Hindlimb muscle (tissue), 1 donor: ENCODE measurements at places on chromosomes 12 and 14.

DNA sequence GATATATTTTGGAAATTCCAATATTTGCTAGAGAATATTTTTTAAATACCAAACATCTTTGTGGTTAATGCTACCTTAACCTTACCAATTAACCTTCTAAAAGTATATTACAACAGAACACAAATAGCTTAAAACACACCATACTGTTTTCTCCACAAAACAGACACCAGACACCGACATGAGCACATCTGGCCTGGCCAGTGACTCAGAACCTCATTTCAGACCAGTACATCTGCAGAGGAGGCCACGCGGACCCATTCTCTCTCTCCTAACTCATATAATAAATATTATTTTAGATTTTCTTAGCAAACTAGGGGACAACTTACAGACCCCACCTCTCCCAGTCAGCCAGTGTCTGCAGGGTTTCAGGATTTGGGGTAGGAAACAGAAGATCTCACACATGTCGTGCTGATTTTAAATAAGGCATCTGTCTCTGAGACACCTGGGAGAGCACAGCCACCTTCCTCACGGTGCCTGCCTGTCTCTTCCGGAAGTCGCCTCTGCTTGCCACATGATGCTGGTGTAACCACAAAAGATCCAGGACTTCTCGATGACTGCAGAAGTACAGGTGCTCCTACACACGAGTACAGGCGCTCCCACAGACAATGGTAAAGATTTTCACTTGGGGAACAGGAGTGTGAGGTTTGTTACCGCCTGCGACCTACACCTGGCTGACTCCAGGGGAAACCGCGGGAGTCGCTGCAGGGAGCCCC, 9.7 kb upstream of the ANKLE2 start:
- no peak for DNase-seq

DNA sequence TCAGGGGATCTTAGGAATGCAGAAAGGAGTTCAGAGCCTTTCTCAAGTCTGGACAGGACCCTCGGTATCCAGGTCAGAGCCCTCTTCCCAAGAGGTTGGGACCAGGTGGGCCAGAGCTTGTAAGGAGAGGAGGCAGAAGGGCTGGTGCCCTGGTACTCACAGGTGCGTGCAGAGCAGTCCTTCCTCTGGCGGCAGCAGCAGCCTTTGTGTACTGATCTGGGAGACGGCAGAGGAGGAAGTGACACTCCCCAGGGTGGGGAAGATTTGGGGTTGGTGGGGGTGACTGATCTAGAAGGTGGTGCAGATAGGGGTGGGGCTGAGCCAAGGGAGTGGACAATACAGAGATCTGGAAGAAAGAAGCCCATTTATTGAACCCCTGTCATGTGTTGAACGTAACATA, at the start of gene ITGB7:
Gene ITGB7 (minus strand): TSS at position 210 of the 400 bp plus-strand sequence. CDS start 6,808 bp downstream, outside the sequence.
- no peak for DNase-seq

DNA sequence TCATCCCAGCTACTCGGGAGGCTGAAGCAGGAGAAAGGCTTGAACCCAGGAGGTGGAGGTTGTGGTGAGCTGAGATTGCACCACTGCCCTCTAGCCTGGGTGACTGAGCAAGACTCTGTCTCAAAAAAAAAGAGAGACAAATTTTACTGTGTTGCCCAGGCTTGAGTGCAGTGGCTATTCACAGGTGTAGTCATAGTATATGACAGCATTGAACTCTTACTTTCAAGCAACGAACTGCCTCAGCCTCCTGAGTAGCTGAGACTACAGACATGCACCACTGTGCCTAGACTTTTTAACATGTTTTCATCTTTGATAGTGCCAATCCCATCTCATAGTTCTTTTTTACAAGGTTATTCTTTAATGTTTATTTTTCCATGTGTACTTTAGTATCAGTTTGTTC, 13.7 kb downstream of the ARID2 start:
- DNase-seq = no peak

DNA sequence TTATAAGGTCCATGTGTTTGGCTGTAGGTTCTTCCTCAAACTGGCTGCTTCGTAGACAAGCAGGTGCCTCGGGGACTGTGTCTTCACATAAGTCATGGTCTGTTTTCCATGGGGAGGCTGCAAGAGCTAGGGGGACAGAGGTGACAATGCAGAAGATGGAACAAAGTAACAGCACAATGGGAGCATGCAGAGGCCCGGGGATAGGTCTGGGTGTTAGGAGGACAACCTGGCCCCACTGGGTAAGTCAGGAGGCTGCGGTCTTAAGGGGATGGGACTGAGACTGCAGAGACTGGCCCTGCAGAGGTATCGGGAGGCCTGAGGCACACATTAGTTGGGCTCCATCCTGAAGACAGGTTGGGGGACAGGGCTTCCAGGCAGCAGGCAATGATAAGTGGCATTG, 88.9 kb downstream of the NTF3 start:
- DNase-seq = no peak

DNA sequence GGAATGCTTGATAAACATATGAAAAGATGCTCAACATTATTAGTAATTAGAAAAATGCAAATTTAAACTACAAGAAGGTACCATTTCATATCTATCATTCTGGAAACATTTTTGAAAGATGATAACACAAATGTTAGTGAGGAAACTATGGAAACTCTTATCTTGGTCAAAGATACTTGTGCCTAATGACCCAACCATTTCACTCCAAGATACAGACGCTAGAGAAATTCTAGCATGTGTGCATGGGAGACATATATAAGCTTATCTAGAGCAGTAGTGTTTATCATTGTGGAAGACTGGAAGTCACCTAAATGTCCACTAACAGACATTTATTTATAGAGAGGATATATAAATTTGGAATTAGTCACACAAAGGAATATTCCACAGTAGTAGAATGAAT, 143.1 kb upstream of the HMGA2 start:
- DNase-seq = no peak

DNA sequence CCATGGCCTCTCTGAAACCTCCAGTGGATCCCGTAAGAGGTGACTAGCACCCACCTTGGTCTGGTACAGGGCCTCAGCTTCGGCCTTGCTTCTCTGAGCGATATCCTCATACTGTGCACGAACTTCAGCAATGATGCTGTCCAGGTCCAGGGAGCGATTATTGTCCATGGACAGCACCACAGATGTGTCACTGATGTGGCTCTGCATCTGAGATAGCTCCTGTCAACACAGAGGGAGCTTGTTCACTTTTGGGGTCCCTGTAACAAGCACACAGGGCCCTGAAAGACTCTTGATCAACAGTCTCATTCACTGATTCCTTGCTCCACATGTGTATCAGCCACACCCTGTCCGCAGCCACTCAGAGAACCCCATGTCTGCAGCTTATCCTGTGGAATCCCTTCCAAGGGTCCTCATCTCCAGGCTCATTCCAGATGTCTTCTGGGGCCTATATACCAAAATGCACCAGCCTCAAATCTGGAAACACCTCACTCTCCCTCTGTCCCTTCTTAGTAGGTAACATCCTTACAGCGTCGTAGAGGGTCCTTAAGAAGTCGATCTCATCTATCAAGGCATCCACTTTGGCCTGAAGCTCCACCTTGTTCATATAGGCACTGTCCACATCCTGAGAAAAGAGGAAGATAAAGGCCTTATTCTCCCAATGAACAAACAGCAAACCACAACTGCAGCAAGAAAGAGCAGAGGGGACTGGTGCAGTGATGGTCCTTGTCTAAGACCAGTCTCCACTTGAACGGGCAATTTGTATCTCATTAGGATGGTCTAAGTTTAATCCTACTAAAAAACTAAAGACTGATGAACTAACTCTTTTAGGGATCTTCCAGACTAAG, 3.5 kb downstream of the KRT3 start:
- DNase-seq = no peak

GRCh38 chr14:96096639-96097610, 57.8 kb downstream of the C14orf132 start:
- no peak for DNase-seq

- no peak for DNase-seq
Measured at GRCh38 chr12:113113397-113113796, 22.2 kb downstream of the RASAL1 start.

DNA sequence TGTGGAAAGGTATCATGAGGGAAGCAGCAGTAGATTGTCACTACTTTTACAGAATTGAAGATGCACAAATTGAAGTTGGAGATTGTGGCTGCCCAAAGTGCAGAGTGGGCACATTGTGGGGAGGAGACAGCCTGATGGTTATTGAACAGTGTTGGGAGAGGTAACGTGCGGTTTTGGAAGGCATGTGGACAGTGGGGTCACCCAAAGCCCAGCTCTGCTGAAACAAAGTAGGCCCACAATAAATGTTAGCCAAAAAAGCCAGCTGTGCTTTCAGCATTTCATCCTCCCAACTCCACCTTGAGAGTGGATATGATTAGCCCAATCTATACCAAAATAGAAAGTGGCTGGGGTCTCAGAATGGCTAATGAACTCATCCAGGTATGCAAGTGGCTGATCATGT, 96.7 kb downstream of the TMX1 start:
- DNase-seq = no peak

- no peak for DNase-seq
Measured at GRCh38 chr12:106265116-106265515, 17.3 kb upstream of the CKAP4 start.

GRCh38 chr12:104695453-104696148, 238.9 kb downstream of the CHST11 start:
- DNase-seq = no peak

DNA sequence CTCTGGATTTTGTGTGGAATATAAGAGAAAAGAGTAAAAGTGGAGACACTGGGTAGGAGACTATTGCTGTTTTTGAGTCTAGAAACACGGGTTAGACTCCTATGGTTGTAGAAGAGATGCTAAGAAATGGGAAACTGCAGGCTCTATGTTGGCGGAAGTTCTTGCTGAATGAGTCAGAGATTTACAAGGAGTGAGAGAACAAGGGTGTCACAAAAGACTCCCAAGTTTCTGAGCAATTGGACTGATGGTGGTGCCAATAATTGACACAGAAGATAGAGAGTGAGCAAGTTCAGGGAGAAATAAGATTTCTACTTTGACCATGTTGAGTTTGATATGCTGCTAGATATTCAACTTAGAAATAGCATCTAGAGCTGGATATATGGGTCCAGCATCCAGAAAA, 2.6 kb upstream of the PRKD1 start:
- no peak for DNase-seq

- DNase-seq = no peak
Measured at GRCh38 chr12:43281563-43281962, 270.4 kb downstream of the ADAMTS20 start.

GRCh38 chr14:74038020-74038859, 19.1 kb downstream of the BBOF1 start:
- peak; percentile 12 for DNase-seq

DNA sequence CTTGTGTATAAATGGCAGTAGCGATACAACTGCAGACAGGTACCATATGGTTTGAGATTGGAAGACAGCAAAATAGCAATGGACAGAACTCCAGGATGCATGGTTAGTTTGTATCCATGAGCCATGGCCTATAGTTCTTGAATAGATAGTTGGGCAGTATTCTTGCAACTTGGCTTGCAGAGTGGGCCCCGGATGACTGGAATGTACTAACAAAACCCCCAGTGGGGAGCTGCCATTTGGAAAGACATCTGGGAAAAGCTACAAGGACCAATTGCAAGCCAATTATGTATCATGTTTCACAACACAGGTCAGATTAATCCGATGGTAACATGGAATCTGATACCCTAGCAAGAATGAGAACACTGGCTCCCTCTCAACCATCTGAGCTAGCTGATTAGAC, 279.6 kb downstream of the RERGL start:
- DNase-seq = no peak

GRCh38 chr12:30877105-30877875, 49.3 kb upstream of the TSPAN11 start:
- DNase-seq = no peak

GRCh38 chr14:76696361-76696760, 64.9 kb upstream of the VASH1 start:
- no peak for DNase-seq

DNA sequence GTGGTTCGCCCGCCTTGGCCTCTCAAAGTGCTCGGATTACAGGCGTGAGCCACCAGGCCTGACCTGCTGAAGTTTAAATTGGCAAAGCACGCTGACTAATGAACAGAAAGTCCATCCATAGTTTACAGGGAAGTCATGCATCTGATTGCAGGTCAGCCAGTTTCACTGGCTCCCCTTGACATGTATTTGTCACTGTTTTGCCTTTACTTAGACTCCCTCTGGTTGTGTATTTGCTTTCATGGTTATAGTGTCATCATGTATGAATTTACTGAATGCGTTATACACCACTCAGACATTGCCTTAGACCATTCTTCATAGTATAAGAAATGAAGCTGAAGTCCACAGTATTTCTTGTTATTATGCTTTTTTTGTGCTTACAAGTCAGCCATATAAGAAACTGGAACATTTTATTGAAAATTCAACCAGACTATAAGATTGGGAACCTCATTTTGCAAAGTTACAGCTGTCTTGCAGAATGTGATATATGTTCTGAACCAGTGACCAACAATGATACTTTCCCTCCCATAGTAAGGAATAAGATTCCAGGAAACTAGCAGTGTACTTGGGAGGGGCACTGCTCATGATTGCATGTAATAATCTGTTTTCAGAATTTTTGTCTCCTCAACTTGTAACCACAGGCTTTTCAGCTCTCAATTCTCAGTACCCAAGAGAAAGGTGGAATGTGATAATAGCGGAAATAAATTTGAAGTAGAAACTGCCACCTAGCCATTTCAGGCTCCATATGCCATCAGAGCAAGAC, 51.9 kb upstream of the ATF7IP start:
- no peak for DNase-seq

GRCh38 chr12:80702889-80703805, 4.3 kb upstream of the MYF6 start:
- DNase-seq = no peak

DNA sequence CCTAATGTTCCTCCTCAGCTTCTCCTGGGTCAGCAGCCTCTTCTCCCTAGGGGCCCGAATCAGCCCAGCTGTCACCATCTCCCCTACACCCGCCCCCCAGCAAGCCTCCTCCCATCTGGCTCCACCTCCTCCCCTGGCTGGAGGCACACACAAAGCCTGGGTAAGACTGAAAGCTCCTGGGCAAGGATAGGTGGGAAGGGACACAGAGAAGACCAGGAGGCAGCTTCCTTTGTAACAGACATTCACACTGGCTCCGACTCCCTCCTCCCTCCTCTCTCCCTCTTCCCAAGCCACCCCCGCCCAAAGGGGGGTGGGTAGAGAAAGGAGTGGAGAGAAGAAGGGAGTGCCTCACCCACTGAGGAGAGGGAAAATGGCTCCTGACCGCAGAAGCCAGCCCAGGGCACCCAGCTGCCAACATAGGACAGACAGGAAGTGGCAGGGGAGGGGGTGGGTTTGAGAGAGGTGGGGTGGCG, 4.0 kb downstream of the CHD4 start:
- DNase-seq = no peak

- no peak for DNase-seq
Measured at GRCh38 chr14:50635141-50635540, 33.0 kb downstream of the SAV1 start.

DNA sequence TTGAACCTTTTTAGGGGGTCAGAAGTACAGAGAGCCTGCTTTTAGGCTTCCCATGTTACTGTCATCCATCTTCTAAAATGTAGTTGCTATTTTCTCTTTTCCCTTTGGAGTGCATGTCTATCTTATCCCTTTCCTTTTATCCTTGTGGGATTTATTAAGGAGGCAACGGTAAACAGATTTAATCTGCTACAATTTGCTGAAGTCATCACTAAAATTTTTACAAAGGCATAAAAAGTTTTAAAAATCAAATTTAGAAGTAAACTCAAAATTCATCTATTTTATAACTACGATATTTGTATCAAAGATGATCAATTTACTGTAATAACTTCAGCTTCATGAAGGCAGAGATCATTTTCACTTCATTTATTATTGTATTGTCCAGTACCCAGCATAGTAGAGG, 118.7 kb downstream of the RPS6KA5 start:
- no peak for DNase-seq

GRCh38 chr12:40058721-40059190, 47.1 kb downstream of the SLC2A13 start:
- no peak for DNase-seq
